H9 (cell line): ENCODE measurements at places on chromosomes 7 and 10. TPM values are rescaled to one million over a fixed set of nuclear protein-coding genes. Genes with fewer than 3 reads are reported as not detected.

DNA sequence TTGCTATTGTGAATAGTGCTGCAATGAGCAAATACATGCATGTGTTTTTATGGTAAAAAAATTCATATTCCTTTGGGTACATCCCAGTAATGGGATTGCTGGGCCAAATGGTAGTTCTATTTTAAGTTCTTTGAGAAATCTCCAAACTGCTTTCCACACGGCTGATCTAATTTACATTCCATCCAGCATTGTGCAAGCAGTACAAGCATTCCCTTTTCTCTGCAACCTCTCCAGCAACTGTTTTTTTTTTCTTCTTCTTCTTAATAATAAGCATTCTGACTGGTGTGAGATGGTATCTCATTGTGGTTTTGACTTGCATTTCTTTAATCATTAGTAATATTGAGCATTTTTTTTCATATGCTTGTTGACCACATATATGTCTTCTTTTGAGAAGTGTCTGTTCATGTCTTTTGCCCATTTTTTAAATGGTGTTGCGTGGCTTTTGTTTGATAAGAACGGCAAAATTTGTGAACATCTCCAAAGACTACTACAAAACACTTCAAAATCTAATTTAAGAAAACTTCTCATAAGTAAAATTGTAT, 136.1 kb upstream of the MYO3A start:
- no peaks in the 10 kb centered on the region for H3K27me3 ChIP-seq
- H3K4me1 ChIP-seq = no peaks in the 10 kb centered on the region
- no peak overlapping the region for H3K4me3 ChIP-seq
- no peak for DNase-seq

GRCh38 chr7:85285527-85285926, 98.7 kb upstream of the SEMA3D start:
- H3K27ac ChIP-seq = no peak overlapping the region
- no peaks in the 10 kb centered on the region for H3K36me3 ChIP-seq
- no peaks in the 10 kb centered on the region for H3K27me3 ChIP-seq
- no peak overlapping the region for H3K4me3 ChIP-seq
- no peak for DNase-seq

- no peaks in the 10 kb centered on the region for H3K4me1 ChIP-seq
- H3K4me3 ChIP-seq = no peak overlapping the region
- H3K27me3 ChIP-seq = no peaks in the 10 kb centered on the region
- no peak for DNase-seq
- peaks cover 51% of the 10 kb centered on the region for H3K36me3 ChIP-seq
- H3K27ac ChIP-seq = no peak overlapping the region
Observed at GRCh38 chr10:100174699-100175677, 10.8 kb downstream of the ERLIN1 start.

- H3K4me1 ChIP-seq = no peaks in the 10 kb centered on the region
- no peak for DNase-seq
- no peaks in the 10 kb centered on the region for H3K36me3 ChIP-seq
- no peaks in the 10 kb centered on the region; the same call in 1 of the 2 replicates for H3K27me3 ChIP-seq
- H3K27ac ChIP-seq = no peak overlapping the region
Observed at GRCh38 chr10:43278216-43278615, 11.4 kb upstream of the RASGEF1A start.

Gene TUBAL3
- not detected in 2 replicates for total RNA-seq
